ENCODE measurements at places on chromosomes 1 and 21.

DNA sequence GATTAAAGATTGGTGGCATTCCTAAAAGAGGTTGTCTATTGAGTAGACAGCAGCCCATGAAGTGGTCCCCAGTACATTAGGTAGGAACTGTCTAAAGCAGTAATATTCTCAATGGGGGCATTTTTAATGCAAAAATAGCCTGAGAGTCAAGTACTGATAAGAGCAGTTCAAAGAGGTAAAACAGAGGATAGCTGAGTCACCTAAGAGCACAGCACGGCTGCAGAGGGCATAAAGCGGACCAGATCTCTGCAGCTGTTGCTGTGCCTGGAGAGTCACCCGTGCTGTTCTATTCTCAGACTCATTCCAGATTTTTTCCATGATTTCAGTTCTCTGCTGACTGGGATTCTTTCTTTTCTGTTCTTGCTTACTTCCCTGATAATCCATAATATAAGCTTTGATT lies 313.2 kb downstream of the OLFM3 start:
- no peak for DNase-seq

GRCh38 chr1:231630558-231631205 lies 4.1 kb downstream of the DISC1 start:
- DNase-seq: no peak

- DNase-seq: no peak
Measured at GRCh38 chr1:198122693-198123092, 34.1 kb upstream of the NEK7 start.

DNA sequence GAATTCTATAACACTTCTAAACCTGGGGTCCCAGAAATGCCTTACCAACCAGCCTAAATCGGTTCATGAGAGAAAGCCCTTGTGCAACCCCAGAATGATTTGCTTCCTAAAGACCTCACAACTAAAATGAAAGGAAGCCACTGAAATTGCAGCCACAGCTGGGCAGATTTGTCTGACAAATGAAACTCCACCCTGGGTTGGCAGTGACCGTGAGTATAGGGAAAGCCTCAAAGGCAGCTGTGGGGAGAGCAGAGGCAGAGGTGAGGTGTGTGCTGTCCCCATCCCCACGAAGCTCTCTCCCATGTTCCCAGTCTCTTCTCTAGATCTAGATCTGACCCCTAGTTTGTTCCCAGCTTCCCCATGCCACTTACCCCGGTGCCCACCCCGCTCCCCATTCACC lies 23.1 kb downstream of the RHBDL2 start:
- DNase-seq: no peak

GRCh38 chr1:227257964-227258363 lies 60.3 kb downstream of the CDC42BPA start:
- DNase-seq: no peak

DNA sequence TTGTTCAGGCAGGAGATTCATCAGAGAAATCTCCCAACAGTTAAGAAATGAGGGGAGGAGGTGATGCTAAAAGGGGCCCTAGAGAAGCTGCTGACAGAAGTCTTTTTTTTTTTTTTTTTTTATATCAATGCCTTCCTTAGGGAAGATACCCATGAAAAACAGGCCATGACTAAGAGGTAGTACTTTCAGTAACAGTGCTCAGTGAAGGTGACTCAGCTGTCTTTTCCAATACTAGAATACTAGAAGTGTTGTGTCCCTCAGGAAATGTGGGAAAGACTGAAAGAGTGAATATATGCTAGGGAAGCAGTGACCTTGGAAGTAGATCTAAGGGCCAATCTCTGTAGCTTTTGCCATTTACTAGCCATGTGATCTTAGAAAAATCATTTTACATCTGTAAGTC lies 52.4 kb upstream of the SLFNL1 start:
- no peak for DNase-seq

GRCh38 chr21:16976193-16976592 lies 536.6 kb upstream of the CXADR start:
- no peak for DNase-seq

DNA sequence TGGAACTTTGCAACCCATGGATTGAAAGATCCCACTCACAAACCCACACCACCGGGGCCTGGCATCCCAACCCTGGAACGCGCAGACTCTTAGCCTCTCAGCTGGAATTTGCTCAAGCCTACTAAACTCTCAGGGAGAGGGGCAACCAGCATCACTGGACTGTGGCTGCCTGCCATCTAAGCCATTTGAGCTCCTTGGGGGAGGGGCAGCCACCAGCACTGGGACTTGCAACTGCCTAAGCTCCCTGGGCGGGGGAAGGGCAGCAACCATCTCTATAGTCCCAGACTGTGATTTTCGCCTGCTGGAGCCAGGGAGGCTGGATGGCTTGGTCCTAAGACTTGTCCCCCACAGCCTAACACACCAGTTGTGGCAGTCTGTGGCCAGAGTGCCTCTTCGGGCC lies 122.3 kb downstream of the SNX7 start:
- DNase-seq: no peak

DNA sequence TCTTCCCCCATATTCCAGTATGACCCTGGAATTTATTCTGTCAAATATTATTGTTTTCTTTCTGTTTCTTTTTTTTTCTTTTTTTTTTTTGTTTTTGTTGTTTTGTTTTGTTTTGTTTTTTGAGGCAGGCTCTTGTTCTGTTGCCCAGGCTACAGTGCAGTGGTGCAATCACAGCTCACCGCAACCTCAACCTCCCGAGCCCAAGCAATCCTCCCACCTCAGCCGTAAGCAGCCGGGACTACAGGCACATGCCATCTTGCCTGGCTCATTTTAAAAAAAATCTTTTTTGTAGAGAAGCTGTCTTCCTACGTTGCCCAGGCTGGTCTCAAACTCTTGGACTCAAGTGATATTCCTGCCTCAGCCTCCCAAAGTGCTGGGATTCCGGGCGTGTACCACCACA lies 237.6 kb downstream of the SMYD3 start:
- no peak for DNase-seq

DNA sequence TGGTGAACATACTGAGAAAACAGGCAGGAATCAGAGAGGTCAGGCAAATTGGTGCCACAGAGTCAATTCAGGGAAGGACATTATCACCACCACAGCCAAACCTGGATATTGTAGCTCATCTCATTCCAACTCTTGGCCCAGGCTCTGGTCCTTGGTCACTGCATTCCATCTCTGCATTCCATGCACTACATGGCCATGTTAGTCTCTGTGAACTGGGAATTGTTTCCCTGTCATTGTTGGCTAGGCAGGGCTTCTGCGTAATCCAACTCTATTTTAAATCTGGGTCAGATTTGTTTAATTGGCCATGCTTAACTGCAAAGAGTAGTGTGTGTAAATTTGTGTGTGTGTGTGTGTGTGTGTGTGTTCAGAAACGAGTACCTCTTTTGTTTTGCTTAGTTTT lies 837.6 kb upstream of the ADAMTS5 start:
- DNase-seq: no peak

DNA sequence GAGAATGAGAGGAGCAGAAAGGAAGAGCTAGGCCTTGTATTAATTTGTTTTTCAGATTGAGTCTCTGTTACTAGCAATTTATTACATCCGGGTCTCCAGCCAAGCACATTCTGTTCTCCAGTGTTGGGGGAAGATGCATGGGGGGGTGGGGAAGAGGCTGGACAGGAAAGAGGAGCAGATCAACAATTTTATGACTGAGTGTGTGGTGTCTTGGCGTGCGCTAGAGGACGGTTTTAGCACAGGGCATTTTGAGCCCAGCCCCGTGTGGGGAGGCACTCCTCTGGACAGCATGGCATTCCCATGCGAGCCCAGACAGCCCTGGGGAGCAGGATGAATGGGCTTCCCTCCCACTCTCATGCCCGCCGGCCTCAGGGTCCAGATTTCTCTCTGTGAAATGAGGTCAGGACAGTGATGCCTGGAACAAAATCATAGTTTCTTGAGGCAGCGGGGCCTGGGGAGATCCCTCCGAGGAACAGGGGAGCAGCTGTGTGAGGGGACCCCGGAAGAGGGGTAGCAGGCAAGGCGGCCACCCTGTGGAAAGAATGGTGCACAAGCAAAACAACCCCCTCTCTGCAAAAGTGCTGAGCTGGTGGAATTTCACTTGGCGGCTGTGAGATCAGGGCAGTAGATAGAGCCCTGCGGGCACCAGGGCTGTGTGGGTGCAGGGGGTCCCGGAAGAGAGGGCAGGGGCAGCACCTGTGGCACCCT lies 16.3 kb downstream of the SOX13 start:
- DNase-seq: no peak

DNA sequence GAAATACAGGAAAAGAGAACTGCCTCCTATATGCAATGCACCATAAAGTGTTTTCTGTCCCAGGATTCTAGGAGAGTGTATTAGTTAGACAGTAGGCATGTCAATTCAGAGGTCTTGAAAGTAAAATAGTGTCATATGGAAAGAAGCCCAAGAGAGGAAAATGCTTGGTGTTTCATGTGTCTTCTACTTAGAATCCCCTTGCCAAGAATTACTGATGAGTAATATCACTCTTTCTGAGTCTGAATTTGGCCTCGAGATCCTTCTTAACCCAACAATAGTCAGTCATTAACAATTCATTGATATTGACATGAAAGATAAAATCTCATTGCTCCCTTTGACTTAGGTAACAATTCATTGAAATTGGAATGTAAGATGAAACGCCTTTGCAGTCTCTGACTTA lies 972.2 kb downstream of the TTLL7 start:
- no peak for DNase-seq

DNA sequence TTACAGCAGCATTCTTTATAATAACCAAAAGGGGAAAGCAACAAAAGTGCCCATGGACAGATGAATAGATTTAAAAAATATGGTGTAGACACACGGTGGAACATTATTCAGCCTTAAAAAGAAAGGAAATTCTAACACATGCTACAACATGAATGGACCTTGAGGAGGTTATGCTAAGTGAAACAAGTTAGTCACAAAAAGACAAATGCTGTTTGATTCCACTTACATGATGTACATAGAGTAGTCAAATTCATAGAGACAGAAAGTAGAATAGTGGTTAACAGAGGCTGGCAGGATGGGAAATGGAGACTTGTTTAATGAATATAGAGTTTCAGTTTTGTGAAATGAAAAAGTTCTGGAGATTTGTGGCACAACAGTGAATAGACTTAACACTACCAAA lies 151.4 kb downstream of the CYYR1 start:
- DNase-seq: no peak

- DNase-seq: no peak
Measured at GRCh38 chr1:205443585-205444299, 12.1 kb downstream of the BLACAT1 start.

DNA sequence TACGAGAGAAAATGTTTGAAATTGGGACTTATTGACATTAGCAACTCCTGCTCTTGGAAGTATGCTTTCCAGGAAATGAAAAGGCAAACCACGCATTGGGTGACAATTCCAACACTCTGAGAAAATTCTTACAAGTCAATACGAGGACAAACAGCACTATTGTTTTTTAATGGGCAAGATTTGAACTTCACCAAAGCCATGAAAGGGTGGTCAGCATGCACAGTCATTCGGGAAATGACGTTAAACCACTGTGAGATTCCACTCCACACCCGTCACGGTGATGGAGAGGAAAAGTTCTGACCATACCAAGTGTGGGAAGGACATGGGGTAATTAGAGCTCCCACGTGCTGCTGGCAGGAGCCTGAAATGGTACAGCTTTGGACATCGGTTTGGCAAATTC lies 12.2 kb upstream of the PRXL2B start:
- no peak for DNase-seq

DNA sequence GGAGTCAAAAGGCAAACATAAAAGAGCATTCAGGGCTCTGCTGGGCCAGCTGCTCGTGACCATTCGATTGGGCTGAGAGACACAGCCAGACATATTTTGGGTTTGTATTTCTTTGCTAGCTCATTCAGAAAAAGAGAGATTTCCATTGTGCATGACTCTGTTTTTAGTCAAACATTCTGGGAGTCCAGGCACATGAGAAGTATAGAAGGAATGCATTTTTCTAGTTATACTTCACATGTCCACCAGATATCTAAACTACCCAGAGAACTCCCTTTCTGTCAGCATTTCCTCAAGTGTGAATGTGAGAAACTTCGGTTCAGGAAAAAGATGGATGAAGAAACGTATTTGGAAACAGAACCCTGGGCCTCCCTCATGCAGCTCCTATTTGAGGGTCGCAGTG lies 6.3 kb upstream of the KCNE1 start:
- DNase-seq: no peak

DNA sequence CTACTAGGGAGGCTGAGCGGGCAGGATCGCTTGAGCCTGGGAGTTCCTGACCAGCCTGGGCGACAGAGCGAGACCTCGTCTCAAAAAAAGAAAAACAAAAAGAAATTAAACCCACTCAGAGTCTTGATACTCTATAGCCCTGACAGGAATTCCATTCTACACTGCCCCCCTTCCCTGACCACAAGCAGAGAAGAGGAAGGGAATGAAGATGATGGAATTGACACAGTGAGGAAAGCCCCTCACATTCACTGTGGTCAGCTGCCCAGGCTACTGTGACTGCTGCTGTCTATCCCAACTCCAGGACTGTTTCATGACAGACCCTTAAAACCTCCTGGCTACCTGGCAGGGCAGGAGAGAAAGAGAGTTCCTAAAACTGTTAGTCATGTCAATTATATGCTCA lies 12.1 kb downstream of the LIN9 start:
- DNase-seq: no peak

DNA sequence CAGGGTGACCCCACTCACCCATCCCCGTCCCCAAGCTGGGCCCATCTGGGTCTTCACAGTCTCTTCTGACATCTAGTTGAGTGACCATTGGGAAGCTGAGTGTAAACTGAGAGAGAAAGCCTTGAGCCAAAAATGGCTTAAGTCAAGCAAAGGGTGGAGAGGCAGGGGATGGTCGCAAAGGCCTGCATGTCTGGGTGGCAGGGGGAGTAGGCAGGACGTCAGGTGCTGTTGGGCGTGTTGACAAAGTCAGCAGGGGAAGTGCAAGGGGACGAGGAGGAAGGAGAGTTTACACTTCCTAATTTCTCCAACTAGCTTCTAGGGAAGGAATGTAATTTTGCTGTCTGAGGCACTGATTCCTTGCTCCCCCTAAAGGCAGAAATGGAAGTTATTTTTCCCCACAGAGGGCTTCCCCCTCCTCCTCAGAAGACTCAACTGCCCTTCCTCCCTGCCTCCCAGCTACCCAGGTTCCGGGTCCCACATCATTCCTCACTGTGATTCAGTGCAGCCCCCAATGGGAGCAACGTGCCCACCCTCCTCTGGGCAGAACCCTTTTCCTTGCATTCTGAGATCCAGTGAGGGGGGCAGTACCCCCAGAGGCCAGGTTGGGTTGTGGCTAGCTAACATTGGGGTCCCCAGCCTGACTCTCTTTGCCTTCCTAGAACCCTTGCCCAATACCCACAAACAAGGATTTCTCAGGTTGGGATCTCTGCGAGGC lies 1.2 kb upstream of the ADORA1 start:
- no peak for DNase-seq
